ENCODE measurements at places on chromosomes 11 and 22.
A peak's percentile ranks its signal among the peaks of the same experiment; 100 is the strongest.

DNA sequence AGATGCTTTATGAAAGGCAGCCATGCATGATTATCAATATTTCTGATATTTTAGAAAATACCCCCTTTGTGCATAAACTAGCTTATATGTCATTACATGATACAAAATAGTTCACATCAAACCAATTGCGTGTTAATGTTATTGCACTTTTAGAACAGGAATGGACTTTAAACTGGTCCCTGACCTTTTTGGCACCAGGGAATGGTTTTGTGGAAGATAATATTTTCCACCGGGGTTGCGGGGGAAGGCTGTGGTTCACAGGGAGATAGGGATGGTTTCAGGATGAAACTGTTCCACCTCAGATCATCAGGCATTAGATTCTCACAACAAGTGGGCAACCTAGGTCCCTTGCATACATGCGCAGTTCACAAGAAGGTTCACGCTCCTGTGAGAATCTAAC, 16.5 kb upstream of the LGR4 start:
- no peaks in the 10 kb centered on the region for H3K4me1 ChIP-seq
- no peaks in the 10 kb centered on the region for H3K27me3 ChIP-seq
- no peak overlapping the region for H3K27ac ChIP-seq
- no peak for DNase-seq
- peaks cover 18% of the 10 kb centered on the region for H3K36me3 ChIP-seq
- H3K4me3 ChIP-seq: no peak overlapping the region

DNA sequence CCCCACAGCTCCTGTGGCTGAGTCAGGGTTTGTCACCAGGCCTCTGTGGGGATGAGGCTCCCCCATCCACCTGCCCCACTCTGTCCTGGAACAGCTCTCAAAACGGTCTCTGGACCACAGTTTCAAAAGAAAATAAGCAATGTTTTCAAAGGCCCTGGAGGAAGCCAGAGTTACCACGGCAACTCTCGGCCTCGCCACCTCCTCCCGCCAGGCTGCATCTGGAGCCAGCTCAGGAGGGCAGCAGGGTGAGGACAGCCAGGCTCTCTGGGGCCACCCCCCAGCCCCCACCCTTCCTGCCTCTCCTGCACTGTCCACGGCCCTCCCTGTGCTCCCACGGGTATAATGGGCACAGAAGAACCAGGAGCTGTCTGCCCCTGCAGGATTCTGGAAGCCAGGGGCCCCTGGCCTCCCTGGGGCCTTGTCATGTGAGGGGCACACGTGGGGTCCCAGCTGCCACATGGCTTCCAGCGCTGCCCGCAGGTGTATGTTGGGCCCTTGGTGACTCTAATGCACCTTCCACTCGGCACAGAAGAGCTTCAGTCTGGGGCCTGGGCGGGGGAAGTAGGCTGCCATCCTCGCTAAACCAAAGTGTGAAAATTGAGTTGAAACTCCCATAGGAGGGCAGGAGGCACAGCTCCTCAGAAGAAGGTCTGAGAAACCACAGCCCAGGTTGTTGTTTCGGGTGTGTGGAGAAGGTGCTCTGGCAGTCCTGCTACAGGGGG, 10.3 kb downstream of the CD81 start:
- peak; percentile 40 for DNase-seq
- peak overlapping the region; percentile 63 for H3K4me3 ChIP-seq
- H3K4me1 ChIP-seq: peaks cover 90% of the 10 kb centered on the region
- no peaks in the 10 kb centered on the region for H3K27me3 ChIP-seq

GRCh38 chr11:14179116-14179820, 179.7 kb downstream of the RRAS2 start:
- H3K36me3 ChIP-seq: no peaks in the 10 kb centered on the region
- peaks cover 4% of the 10 kb centered on the region for H3K27me3 ChIP-seq
- H3K27ac ChIP-seq: no peak overlapping the region
- no peak overlapping the region for H3K4me3 ChIP-seq
- H3K4me1 ChIP-seq: no peaks in the 10 kb centered on the region
- DNase-seq: no peak

- peaks cover 13% of the 10 kb centered on the region for H3K4me1 ChIP-seq
- H3K4me3 ChIP-seq: peak overlapping the region; percentile 59
- H3K36me3 ChIP-seq: no peaks in the 10 kb centered on the region
- DNase-seq: peak; percentile 92
- H3K27me3 ChIP-seq: peaks cover 16% of the 10 kb centered on the region
- H3K27ac ChIP-seq: no peak overlapping the region
Observed at GRCh38 chr22:45268958-45269844, 15.5 kb upstream of the UPK3A start.

DNA sequence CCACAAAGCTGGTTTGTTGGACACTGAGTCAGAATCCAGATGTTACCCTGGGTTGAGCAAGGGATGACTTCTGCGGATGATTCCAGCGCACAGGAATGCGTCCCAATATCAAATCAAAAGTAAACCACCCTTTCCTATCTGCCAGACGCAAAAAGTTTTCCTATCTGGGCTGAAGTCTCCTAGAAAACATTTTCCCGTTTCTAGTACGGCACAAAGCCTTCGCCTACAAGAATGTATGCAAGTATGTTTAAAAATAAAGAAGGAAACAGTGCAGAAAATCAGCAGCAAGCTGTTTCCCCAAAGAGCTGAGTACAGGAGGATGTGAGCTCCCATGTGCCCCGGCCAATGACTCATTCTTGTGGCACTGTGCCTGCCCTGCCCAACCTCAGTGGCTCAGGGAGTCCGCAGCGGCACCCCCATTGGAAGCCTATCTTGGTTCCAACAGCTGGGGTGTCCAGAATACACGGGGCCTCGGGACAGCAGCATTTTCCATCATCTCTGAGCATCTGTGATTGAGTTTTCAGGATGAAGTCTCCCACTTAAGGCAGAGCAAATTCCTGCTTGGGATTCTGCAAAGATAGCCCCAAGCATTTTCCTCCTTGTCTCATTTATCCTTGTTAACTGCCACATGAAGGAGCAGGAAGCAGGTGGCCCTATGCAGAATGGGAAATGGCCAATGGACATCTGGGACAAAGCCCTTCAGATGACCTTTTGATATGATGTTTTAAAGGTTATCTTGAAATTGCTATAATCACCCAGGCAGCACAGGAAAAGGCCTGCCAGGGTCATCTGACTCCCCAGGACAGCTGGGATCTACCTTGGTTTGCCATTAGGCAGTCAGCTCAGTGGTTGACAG, 17.5 kb downstream of the KCNJ5 start:
- H3K4me3 ChIP-seq: no peak overlapping the region
- no peak overlapping the region for H3K27ac ChIP-seq
- peaks cover 28% of the 10 kb centered on the region for H3K4me1 ChIP-seq
- DNase-seq: no peak

GRCh38 chr11:134118006-134118405, 49.1 kb downstream of the JAM3 start:
- H3K36me3 ChIP-seq: no peaks in the 10 kb centered on the region
- no peak overlapping the region for H3K4me3 ChIP-seq
- DNase-seq: no peak
- H3K27ac ChIP-seq: no peak overlapping the region
- no peaks in the 10 kb centered on the region for H3K4me1 ChIP-seq
- H3K27me3 ChIP-seq: no peaks in the 10 kb centered on the region

- peak overlapping the region; percentile 65 for H3K4me3 ChIP-seq
- H3K27ac ChIP-seq: no peak overlapping the region
- DNase-seq: no peak
Observed at GRCh38 chr22:25404556-25404927, 159.9 kb upstream of the GRK3 start.

- peaks cover 5% of the 10 kb centered on the region for H3K4me1 ChIP-seq
- no peak overlapping the region for H3K4me3 ChIP-seq
- H3K27me3 ChIP-seq: no peaks in the 10 kb centered on the region
- no peaks in the 10 kb centered on the region for H3K36me3 ChIP-seq
Observed at GRCh38 chr11:102666331-102666957, 39.1 kb downstream of the MMP27 start.

- peaks cover 22% of the 10 kb centered on the region for H3K4me1 ChIP-seq
- peak overlapping the region; percentile 60 for H3K4me3 ChIP-seq
- H3K27me3 ChIP-seq: no peaks in the 10 kb centered on the region
Observed at GRCh38 chr11:8870411-8871170, 40.4 kb upstream of the AKIP1 start.

- DNase-seq: no peak
- H3K27ac ChIP-seq: no peak overlapping the region
- H3K27me3 ChIP-seq: no peaks in the 10 kb centered on the region
- H3K4me3 ChIP-seq: no peak overlapping the region
Observed at GRCh38 chr11:64559351-64560138, 31.5 kb upstream of the SLC22A12 start.
